Kasumi-1 (cell line): ENCODE measurements at places on chromosomes 12 and 14.

DNA sequence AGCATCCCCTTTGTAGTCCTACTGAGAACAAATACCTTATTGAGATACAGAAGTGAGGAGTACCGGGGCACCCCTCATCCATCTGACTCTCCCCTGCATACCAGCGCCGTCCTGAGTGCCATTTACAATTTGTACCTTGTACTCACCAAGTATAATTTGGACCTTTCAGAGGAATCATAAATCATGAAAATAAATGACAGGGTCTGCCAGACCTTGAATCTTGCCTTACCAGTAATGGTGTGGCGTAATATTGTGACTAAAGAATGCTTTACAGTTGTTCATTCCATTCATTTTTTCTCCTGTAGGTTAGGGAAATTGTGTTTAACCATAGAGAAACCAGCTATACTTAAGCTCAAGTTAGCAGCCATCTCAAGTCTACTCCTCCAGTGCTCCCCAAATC lies 243.7 kb upstream of the RGS6 start:
- DNase-seq: no peak

GRCh38 chr12:104620837-104621531 lies 164.2 kb downstream of the CHST11 start:
- no peak for DNase-seq

DNA sequence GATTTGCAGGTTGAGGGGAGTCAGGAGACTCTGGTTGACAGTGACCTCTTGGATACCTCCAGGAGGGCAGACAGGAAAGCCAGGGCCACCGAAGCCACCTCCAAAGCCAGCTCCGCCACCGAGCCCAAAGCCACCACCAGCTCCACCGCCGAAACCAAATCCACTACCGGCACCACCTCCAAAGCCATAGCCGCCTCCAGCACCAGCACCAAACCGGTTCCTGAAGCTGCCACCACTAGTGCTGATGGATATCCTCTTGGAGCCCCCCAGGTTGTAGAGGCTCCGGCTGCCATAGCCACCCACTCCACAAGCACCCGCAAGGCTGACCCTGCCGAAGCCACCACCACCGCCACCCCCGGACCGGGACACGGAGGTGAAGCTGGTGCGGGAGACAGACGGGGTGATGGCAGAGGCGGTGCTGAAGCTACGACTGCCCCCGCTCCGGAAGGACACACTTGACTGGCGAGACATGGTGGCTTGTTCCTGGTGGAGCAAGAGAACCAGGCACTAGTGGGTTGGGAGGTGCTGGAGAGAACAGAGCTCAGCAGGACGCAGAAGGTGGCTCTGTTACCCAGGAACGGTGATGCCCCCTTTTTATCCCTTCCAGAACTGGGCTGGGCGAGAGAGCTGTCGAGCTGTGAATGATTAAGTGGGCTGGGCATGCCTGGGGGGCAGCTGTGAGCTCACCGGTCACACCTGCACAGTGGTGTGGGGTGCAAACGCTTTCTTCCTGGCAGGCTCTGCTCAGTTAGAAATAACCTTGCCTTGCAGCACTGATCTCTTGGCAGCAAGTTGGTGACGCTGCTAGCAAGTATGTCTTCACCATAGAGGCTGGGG lies at the start of gene KRT5:
Gene KRT5, minus strand, starts transcription at position 569 of the 837 bp plus-strand sequence. Its CDS starts 98 bp downstream, at position 471.
- no peak for DNase-seq

GRCh38 chr14:103118018-103118662 lies 5.1 kb upstream of the TNFAIP2 start:
- no peak for DNase-seq

DNA sequence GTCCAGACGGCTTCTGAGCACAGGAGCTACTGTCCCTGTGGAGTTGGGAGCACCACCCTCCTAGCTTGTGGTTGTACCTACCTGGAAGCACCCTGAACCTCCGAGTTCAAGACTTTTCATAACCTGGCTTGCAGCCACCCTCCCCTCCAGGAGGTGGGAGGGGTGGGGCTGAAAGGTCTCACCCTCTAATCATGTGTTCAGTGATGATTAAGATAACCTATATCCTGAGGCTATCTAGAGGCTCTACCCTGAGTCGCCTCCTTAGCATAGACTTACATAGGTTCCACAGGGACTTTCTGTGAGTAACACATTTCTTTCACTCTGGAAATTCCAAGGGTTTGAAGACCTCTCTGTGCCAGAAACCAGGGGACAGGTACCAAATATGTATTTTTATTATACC lies 146.5 kb downstream of the CFAP54 start:
- DNase-seq: no peak

DNA sequence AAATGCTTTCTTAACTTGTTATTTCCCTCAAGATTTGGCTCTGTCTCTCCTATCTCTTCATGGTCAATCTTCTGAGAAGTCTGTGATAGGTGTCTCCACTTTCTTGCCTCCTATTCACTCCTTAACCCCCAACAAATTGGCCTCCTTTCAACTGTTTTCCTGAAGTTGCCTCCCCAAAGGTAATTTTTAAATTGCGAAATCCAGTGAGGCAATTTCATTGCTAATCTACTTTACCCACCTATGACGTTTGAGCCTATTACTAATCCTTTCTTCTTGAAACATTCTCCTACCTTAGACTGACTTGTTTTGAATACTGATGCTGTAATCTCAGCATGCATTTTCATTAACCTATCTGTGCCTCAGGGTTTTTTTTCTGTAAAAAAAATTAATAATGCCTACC lies 6.0 kb upstream of the KCNH5 start:
- no peak for DNase-seq

- no peak for DNase-seq
Observed at GRCh38 chr12:22477894-22478287, 66.5 kb downstream of the C2CD5 start.

DNA sequence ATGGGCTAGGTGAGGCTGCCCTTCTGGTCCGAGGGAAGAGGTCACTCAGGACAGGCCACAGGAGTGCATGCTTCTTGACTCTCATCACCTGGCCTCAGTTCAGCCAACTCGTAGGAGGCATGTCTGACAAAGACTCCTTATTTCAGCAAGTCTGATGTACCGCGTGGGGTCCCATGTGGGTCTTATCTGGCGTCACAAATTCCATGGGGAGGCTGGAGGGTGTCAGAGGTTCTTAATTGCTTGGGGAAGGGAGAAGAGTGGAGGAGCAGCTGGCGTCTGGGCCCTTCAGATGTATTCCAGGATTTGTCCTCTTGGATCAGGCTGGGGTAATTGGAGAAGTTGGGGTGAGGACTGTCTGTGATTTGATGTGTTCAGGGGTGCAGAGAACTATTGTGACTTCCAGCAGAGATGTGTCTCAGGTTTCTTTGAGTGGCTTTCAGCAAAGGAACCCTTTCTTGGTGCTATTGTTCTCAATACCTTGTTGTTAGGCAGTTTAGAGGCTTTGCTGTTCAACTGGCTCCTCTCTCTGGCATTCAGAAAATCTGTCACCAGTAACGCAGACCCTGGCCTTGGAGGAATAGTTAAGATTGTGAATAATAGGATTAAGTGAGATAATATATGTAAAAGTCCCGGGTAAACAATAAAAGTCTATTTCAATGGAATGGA lies 60.1 kb downstream of the SUSD6 start:
- no peak for DNase-seq

DNA sequence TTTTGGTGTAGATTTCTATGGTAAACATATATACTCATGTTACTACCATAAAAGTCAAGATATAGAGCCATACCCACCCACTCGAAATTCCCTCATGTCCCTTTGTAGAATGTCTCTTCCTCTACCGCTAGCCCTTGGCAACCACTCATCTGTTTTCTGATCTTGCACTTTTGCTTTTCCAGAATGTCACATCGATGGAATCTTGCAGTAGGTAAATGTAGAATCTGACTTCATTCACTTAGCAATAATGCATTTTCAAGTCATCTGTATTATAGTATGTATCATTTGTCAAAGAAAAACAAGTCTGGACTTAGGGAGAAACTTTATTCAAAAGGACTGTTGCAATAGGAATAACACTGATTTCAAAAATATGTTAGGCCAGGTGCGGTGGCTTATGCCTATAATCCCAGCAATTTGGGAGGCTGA lies 19.3 kb upstream of the CLEC2D start:
- no peak for DNase-seq

DNA sequence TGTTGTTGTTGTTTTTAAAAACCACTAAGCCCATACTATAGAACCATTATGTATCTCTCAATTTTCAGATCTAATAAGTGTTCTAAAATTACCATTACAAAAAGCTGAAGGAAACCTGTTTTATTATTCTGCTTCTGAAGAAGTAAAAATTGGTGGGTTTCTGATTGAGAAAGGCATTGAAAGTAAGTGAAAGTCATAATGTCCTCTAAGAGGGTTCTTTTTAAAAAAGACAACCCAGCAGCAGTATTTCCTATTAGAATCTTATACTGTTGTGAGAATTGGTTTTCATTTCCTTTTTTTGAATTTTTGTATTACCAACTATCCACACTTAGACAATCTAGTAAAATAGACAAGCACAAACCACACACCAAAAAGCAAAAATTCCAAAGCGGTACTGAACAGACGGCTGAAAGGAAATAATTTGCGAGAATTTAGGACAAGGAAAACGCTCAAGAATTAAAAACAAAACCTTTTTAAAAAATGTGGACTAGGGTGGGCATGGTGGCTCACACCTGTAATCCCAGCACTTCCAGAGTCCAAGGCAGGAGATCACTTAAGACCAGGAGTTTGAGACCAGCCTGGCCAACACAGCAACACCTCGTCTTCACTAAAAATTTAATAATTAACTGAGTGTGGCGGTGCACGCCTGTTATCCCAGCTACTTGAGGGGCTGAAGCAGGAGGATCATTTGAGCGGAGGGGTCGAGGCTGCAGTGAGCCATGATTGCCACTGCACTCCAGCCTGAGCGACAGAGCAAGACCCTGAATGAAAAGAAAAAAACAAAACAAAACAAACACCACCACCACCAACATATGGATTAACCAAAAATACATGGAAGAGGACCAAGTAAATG lies 66.7 kb upstream of the AP4S1 start:
- no peak for DNase-seq
